Breast epithelium (tissue), 4 donors: ENCODE measurements at places on chromosomes 13 and 19. TPM values are rescaled to one million over a fixed set of nuclear protein-coding genes. Genes with fewer than 3 reads are reported as not detected.

DNA sequence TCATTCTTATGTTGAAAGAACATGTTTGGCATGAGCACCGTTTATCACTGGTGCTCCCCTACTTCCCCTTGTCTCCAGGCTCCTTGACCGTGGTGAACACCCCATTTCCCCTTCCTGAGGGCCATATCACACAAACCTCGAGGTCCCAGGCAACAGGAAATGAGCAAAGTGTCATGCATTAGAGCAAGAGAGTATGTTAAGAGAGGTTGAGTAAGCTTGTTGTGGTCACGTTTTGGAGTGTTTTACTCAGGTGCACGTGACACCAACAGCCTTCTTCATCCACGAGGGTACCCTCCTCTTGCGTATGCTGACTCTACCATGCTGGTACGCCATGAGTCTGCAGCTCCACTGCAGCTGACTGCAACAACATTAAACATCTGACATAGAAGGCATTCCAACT lies 482.2 kb upstream of the NBEA start:
- DNase-seq, result no peak
- H3K27me3 ChIP-seq, result no peaks in the 10 kb centered on the region
- no peaks in the 10 kb centered on the region for H3K36me3 ChIP-seq
- H3K27ac ChIP-seq, result no peak overlapping the region

Gene KCNJ14
- 1.6 TPM for total RNA-seq

- no peak overlapping the region for H3K4me3 ChIP-seq
- H3K4me1 ChIP-seq, result no peaks in the 10 kb centered on the region
- H3K27ac ChIP-seq, result no peak overlapping the region
- H3K27me3 ChIP-seq, result no peaks in the 10 kb centered on the region
- H3K36me3 ChIP-seq, result no peaks in the 10 kb centered on the region
Measured at GRCh38 chr13:50379584-50379983, 364.3 kb downstream of the KCNRG start.

DNA sequence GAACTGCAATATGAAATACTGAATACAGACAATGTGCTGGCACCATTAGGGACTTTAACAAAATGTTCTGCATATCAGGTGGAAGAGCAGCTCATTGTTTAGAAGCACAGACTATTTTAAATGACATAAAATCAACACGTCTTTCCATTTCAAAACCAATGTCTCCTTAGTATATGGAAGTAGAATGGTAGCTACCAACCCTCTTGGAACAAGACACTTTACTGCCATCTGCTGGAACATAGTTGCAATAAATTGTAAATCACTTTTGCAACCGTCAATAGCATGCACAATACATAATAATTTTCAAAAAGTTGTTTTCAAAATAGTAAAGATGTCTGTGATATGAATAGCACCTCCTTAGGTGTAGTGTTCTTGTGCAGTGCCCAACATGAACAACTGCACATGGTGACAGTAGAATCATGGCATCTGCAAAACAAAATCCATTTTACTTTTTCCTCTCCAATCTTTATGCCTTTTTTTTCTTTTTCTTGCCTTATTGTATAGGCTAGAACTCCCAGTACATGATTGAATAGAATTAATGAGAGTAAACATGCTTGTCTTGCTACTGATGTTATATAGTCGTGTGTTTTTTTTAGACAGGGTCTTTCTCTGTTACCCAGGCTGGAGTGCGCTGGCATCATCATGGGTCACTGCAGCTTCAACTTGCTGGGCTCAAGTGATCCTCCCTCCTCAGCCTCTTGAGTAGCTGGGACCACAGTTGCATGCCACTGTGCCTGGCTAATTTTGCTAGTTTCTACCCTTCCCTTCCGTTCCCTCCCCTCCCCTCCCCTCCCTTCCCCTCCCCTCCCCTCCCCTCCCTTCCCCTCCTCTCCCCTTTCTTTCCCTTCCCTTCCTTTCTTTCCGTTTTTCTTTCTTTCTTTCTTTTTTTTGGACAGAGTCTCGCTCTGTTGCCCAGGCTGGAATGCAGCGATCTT lies 7.8 kb upstream of the LYPD5 start:
- H3K27me3 ChIP-seq, result no peaks in the 10 kb centered on the region
- H3K4me1 ChIP-seq, result no peaks in the 10 kb centered on the region
- H3K27ac ChIP-seq, result no peak overlapping the region
- no peak overlapping the region for H3K4me3 ChIP-seq
- DNase-seq, result no peak
- H3K36me3 ChIP-seq, result no peaks in the 10 kb centered on the region

DNA sequence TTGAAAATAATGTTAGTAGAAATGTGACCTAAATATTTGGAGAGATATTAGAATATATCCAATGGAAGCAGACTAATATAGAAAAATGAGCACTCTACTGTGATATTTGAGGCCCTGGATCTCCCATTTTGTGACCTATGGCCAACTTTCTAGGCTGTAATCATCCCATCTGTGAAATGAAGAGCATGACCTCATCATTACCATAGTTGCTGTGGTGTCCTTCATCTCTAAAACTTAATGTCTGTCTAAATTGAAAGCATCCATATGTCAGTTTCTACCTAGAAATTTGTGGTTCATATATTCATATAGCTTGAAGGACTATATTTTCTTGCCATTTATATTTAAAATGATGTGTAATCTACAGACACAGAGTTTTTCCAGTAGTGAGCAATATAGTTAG lies 41.6 kb downstream of the PAN3 start:
- H3K27ac ChIP-seq, result no peak overlapping the region
- H3K36me3 ChIP-seq, result no peaks in the 10 kb centered on the region
- no peak overlapping the region for H3K4me3 ChIP-seq
- DNase-seq, result no peak
